ENCODE measurements at places on chromosomes 1 and 21.

GRCh38 chr1:25018110-25018735 lies 88.1 kb upstream of the RUNX3 start:
- DNase-seq, result no peak

GRCh38 chr1:233477359-233477758 lies 136.5 kb upstream of the KCNK1 start:
- no peak for DNase-seq

DNA sequence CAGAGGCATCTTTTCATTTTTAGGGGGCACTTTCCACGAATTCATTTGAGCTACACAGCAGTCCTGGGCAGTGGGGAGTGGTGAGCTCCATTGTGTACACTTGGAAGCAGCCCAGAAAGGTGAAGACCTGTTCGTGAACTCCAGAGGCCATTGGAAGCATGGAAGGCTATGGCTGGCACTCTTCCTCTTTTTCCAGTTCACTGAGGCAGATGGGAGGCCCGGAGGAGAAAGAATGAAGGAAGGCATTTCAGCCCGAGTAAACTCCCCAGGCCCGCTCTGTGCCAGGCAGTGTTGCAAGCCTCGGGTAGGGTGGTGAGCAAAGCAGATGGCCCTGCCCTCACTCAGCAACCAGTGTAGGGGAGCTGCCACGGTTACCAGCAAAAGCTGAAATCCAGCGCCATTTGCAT lies 673 bp upstream of the DHCR24 start:
- DNase-seq, result peak; percentile 61

GRCh38 chr1:111446967-111447892 lies 1.8 kb downstream of the WDR77 start:
- DNase-seq, result no peak

- no peak for DNase-seq
Measured at GRCh38 chr1:54376430-54377039, 29.7 kb downstream of the SSBP3 start.

GRCh38 chr1:203638950-203639349 lies 12.3 kb downstream of the ATP2B4 start:
- peak; percentile 34 for DNase-seq

- DNase-seq, result no peak
Measured at GRCh38 chr1:212980123-212980785, 29.9 kb downstream of the VASH2 start.

DNA sequence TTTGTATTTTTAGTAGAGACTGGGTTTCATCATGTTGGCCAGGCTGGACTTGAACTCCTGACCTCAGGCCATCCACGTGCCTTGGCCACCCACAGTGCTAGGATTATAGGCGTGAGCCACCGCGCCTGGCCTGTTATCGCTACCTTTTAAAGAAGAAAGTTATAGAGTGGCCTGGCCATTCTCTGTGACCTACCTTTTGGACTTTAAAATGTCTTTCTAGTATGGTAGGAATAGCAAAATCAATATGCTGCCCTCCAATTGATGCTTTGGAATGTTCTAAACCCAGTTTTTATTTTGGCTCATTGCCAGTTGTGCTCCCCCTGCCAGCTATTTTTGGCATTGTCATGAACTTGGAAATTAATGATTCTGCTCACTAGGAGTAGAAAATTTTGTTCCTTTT lies 19.9 kb downstream of the HIPK1 start:
- DNase-seq, result peak; percentile 34

GRCh38 chr1:220186752-220187151 lies 85.5 kb downstream of the RAB3GAP2 start:
- DNase-seq, result no peak

- DNase-seq, result no peak
Measured at GRCh38 chr1:32104127-32104526, 3.7 kb upstream of the KPNA6 start.

GRCh38 chr1:105632342-105633196 lies 1423.9 kb upstream of the PRMT6 start:
- no peak for DNase-seq

DNA sequence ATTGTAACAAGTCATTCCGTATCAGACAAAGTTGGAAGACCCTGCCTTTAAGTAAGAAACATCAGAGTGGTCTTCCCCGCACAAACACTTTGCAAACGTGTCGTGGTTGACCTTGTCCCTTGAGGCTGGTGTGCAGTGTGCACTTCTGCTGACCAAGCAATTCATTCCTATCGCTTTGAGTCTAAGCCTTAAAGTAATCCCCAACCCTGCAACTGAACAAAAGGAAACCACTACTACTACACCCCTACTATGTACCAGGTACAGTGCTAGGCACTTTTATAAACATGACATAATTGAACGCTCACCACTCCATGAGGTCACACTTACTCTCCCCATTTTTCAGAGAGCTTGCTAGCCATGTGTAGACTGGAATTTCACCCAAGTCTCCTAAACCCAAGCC lies 10.6 kb downstream of the ITPKB start:
- no peak for DNase-seq

GRCh38 chr1:199619223-199619622 lies 408.3 kb upstream of the NR5A2 start:
- no peak for DNase-seq

DNA sequence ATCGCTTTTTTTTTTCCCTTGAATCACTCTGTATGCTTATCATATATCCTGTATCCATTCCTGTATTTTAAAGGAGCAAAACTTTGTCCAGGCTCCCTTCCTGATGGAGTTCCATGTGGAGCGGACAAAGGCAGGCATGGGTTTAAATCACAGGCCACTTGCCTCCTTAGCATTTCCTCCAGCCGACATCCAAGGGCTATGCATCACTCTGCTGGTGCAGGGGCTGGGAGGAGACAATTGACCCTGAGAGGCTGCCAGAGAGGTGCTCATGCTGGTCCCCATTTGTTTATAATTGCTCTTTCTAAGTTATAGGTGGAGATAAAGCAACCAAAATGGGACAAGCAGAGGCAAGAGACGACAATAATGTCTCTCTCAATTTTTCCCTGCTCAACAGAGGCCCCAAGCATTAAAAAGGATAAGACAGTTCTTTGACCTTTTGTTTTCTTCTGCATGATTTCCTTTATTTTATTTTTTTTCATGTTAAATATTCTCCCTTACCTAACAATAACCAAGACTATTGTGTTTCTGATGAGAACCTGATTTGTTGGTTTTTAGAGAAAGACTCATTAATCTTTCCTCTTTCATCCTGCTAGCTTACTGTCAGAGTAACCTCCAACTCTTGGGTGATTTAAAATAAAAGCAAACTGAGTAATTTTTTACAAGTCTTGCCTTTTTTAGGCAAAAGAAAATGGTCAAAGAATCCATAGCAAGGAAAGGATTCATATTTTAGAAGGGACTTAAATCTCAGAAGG lies 353.7 kb downstream of the ADGRL2 start:
- no peak for DNase-seq

DNA sequence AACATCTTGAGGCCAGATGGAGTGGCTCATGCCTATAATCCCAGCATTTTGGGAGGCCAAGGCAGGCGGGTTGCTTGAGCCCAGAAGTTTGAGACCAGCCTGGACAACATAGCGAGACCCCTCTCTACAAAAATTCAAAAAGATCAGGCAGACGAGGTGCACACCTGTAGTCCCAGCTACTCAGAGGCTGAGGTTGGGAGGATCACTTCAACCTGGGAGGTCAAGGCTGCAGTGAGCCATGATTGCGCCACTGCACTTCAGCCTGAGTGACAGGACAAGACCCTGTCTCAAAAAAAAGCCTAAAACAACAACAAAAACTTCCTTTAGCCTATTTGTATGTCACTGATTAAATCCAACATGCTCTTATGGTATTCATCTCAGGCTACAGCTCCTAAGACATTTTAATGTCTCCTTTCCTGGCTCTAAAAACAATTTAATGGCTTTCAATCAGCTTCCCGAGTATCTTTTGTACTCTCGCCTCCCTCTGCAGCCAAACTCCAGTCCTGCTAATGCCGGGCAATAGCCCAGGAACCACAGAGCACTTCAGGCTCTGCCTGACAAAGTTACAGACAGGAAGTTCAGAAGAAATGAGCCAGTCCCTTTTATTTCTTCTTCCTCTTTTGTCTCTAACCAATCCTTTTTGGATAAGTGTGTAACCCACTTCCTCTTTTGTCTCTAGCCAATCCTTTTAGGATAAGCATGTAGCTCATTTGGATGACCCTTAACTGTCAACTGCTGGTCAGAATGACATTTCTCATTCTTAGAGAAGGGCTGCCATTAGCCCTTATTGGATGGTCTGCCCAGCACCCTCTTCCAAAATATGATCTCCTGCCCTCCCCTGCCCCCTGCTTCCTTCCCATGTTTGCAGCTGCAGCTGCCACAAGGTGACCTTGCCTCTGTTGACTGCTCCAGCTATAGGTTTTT lies 6.6 kb upstream of the DOP1B start:
- peak; percentile 94 for DNase-seq

DNA sequence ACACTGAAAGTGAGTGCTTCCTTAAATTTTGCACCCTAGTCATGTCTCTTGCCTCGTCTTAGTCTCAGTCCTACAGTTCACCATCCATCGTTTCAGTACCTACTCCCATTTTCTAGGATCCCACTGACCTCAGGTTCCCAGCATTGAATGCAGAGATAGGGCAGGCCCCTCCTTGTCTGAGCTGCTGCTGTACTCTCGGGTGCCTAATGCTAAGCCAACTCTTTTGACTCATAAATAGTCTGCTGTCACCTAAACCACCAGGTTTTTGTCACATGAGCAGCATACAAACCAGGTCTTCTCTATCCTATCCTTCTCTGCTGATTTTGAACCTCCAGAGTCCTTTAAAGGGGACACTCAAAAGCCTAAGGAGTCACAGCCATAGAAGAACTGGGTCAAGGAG lies 3.0 kb downstream of the ARHGAP30 start:
- no peak for DNase-seq

DNA sequence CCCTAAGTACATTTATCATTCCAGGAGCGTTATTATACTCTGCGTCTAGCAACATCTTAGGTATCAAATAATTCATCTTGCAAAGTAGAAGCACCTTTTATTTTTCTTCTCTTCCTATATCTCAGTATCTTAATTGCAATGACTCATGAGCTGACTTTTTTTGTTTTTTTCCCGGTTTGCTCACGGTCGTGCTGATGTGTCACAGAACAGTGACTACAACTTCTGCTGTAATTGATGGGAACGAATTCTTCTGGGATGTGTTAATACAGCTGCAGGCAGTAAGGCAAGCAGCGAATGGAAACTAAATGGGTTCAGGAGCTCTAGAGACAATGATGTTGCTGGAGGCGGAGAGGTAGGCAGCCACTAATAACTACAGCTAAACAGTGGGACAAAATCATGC lies 89.8 kb upstream of the TMPRSS15 start:
- no peak for DNase-seq

- peak; percentile 62 for DNase-seq
Measured at GRCh38 chr1:32241001-32241763, 5.8 kb upstream of the FAM167B start.

GRCh38 chr1:1183221-1183747 lies 9.6 kb downstream of the TTLL10 start:
- no peak for DNase-seq

- no peak for DNase-seq
Measured at GRCh38 chr1:9716404-9717192, 65.1 kb downstream of the PIK3CD start.

DNA sequence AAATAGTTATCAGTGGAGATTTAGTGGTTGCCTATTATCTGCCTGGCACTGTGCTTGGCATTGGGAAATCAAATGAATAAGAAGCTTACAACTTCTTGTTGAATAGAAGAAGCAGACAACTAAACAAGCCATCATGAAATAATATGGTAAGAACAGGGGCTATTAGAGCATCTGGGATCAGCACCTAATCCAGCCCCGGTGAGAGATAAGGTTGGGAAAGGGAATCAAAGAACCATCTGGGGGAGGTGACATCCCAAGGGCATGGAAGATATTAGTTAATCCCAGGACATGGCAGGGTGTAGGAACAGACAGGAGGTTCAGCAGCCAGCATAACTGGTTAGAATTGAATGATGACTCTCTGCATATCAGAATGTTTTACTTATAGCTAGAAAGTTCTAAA lies 36.3 kb upstream of the SUCO start:
- DNase-seq, result no peak

DNA sequence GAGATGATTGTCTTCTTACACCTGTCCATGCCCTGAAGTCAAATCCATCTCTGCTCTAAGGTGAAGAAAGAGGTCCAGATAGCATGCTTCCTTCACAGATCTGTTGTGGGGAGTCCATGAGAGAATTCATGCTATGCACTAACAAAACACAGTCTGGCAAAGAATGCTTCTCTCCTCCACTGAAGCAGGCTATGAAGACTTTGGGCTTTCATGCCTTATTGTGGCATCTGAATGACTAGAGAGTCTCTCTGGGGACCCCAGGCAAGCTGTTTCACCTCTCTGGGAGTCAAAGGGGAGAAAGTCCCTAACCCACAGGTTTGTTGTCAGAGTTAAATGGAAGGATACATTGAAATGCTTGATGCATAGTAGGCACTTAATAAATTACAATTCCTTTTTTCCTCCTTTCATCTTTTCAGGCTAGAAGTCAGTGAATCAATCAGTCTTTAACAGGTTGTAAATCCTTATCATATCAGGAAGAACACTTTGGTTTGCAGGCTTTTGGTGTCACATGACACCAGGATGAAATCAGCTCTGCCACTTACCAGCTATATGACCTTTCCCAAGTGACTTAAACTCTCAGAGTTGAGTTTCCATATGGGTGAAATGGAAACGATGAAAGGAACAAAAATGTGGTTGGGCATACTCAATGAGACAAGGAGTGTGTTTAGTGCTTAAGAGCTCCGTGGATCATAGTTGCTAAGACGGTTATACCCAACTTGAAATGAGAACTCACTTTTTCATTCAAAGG lies 200.1 kb upstream of the DAB1 start:
- no peak for DNase-seq

DNA sequence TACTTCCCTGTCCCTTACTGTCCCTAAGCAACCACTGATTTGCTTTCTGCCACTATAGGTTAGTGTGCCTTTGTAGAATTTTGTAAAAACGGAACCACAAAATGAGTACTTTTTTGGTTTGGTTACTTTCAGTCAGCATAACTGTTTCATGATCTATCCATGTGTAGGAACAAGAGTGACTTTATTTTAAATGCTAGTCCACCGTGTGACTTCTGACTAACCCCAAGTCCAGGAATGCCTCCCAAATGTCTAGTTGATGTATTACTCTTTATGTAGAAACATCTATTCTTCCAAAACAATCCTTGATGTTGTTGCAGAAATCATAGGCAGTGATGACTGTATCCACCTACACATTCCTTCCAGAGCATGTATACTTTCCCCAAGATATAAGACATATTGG lies 21.3 kb downstream of the ATPAF1 start:
- no peak for DNase-seq
